ENCODE measurements at places on chromosomes 7 and 10.

GRCh38 chr7:11078247-11078834, 104.7 kb downstream of the PHF14 start:
- DNase-seq = no peak

DNA sequence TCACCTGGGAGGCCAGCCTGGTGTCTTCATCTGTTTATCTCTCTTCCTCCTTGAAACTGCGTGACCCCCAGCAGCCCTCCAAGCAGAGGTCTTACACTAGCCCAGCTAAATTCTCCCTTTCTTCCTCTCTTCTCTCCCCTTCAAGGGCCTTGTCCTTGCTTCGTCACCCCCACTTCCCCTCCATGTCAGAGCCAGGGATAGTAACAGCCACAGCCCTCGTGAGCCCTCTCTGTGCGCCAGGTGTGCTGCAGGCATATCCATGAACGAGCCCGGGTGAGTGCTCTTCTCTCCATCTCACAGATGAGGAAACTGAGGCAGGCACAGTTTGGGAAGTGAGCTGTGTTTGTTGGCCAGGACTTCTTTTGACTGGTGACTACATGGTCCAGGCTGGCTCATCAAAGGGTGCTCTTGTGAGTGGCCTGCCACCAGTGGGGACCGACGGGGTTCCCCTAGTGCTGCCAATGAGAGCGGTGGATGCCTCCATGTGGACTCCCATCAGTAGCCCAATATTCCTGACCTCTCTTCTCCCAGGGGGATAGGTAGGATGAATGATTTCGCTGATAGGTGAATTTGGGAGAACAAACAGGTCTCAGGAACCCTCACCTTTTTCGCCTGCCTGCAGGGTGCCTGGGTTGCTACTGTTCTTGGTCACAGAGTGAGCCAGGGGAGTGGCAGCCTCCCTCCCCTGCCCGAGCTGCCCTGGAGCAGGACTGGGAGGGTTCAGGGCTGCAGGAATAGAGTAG, 38.1 kb downstream of the ADRA2A start:
- DNase-seq = no peak

- no peak for DNase-seq
Observed at GRCh38 chr10:129973674-129974059, 9.6 kb upstream of the EBF3 start.

GRCh38 chr10:49157229-49157628, 23.4 kb upstream of the FAM170B start:
- no peak for DNase-seq

DNA sequence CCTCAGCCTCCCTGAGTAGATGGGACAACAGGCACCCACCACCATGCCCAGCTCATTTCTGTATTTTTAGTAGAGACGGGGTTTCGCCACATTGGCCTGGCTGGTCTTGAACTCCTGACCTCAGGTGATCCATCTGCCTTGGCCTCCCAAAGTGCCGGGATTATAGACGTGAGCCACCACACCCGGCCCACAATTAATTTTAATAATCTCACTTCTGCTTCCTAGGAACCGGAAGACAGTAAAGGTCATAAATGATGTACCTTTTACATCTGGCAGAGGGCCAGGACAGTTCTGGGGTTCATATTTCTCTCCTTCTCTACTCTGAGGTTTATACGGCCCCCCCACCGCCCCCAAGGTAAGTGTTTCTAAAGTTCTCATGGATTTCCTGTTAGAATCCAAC, 31.2 kb upstream of the AOAH start:
- no peak for DNase-seq

GRCh38 chr7:70654146-70654545, 477.8 kb upstream of the GALNT17 start:
- no peak for DNase-seq

GRCh38 chr10:112330607-112331160, 43.2 kb upstream of the ACSL5 start:
- DNase-seq = no peak

- no peak for DNase-seq
Observed at GRCh38 chr10:43790147-43790546, 141.5 kb upstream of the ZNF32 start.

GRCh38 chr10:113431398-113432160, 121.3 kb upstream of the HABP2 start:
- no peak for DNase-seq

DNA sequence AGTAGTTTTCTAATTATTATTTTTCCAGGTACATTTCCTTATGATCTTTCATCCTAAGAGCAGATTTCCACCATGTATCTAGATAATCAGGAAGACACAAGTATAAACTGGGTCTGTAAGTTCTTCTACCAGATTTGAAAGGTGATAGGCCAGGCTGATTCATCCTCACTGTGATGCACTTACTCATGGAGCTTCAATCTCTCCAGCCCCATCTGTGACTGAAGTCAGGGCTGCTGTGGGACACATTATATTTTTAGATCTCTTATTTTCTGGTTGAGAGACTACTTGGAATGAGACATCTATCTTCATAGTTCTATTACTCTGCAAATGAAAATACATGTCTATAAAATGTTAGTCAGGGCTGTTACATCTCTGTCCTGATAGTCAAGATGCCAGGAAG, 85.5 kb upstream of the SLC25A13 start:
- DNase-seq = peak; percentile 61

- peak; percentile 20 for DNase-seq
Observed at GRCh38 chr10:95480901-95481491, 80.2 kb downstream of the SORBS1 start.

- DNase-seq = no peak
Observed at GRCh38 chr10:123297175-123297574, 143.0 kb downstream of the BUB3 start.

- no peak for DNase-seq
Observed at GRCh38 chr10:118704711-118705110, 50.1 kb downstream of the CACUL1 start.

DNA sequence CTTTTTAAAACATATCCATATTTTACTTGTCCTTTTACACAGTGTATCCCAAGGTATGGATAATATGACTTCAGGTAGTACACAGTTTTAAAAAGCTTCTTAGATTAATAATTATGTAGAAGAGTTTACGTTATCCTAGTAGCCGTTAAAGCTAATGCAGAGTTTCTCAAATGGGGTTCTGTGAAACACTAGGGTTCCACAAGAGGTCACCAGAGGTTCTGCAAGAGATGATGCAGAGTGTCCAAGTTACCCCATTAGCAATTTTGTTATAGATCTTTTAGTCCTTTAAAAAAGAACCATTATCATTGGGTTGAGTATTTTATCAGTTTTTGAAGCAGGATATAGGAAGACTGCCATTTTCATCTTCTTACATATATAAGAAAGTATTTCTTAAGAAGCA, 298.9 kb upstream of the HPS1 start:
- DNase-seq = no peak

DNA sequence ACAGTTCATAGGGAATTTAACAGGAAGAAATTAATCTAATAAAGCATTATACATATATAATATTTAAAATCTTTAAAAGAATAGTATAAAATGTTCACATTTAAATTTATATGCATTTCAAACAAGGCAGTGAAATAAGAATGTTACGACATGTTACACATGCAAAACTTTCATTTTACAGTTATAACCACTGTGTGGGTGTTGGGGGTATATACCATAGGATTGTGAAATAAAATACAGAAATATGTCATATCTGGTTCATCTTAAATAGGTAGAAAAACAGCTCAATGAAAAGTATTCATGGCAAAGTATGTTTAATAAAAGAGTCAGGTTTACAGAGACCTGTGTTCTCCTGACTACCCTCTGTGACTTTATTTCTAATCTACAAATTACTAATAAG, 45.6 kb downstream of the CHCHD3 start:
- no peak for DNase-seq

GRCh38 chr7:64557601-64558322, 5.1 kb downstream of the ZNF680 start:
- no peak for DNase-seq

GRCh38 chr7:131087756-131088658, 239.7 kb upstream of the MKLN1 start:
- peak; percentile 23 for DNase-seq

- no peak for DNase-seq
Observed at GRCh38 chr7:132290021-132290420, 286.2 kb downstream of the PLXNA4 start.

- peak; percentile 45 for DNase-seq
Observed at GRCh38 chr10:11522821-11523245, 88.6 kb downstream of the USP6NL start.

- DNase-seq = no peak
Observed at GRCh38 chr10:37957841-37958240, 18.6 kb downstream of the ZNF25 start.

DNA sequence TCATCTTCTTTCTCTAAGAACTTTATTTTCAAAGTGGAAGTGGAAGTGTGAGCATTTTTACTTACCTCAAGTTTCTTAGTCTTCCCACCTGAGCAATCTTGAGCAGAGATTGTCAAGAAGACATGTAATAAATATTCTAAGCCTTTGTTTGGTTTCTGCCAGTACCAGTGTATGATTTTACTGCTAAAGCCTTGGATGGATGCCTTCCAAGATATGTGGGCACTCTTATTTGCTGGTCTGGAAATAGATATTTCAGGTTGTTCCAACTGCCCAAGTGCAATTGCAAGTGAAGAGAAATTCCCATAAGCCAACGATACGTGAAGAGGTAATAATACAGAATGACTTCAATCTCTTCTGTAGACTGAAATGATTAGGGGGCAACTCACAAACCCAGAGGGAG, 18.2 kb upstream of the TARP start:
- no peak for DNase-seq

DNA sequence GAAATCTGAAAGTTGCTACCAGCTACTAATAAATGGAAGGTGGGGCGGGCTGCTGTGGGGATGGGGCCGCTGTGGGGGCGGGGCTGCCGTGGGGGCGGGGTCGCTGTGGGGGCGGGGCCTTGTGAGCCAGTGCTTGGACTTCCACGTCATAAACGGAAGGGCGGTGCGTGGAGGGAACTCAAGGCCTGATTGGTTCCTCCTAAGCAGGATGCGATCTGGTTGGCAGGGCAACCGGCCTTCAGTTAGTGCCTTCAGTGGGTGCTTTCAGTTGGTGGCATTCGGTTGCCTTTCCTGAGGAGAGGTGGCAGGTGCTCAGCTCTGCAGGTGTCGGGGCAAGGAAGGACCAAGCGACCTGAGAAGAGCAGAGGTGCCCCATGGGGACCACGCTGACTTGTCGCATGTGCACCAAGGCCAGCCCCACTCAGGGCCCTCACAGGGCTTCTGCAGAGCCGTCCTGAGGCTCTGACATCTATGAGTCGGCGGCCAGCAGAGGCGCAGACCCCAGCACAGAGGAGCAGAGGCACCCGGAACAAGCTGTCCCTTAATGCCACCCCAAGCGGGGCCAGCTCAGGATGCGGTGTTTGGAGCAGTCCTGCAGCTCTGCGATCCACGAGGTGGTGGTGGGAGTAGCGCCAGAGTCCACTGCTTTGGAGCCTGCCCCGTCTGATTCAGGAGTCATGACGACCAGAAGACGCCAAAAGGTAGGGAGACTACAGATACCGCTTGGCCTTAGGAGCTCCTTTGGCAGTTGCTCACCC, 54.4 kb upstream of the PDSS1 start:
- no peak for DNase-seq

GRCh38 chr7:1950452-1951158, 280.5 kb downstream of the ELFN1 start:
- DNase-seq = no peak

- peak; percentile 58 for DNase-seq
Observed at GRCh38 chr10:15879058-15879457, 18.8 kb upstream of the MINDY3 start.

DNA sequence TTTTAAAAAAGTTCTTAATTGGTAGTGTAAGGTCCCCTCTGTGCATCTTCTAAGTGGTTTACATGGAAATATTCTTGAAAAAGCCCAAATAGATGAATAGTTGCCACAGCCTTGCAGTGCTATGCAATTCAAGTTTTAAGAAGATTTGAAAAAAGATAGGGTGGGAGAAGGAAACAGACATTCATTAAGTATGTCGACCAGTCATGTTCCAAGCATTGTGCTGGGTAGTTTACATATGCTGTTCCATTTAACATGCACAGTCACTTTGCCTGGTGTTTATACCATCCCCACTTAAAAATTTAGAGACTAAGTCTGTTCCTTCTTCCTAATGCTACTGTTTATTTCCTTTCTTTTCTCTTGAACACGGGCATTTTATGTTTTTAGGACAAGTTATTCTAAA, 28.1 kb upstream of the NAMPT start:
- no peak for DNase-seq

GRCh38 chr7:157543791-157544190, 207.0 kb downstream of the DNAJB6 start:
- no peak for DNase-seq

DNA sequence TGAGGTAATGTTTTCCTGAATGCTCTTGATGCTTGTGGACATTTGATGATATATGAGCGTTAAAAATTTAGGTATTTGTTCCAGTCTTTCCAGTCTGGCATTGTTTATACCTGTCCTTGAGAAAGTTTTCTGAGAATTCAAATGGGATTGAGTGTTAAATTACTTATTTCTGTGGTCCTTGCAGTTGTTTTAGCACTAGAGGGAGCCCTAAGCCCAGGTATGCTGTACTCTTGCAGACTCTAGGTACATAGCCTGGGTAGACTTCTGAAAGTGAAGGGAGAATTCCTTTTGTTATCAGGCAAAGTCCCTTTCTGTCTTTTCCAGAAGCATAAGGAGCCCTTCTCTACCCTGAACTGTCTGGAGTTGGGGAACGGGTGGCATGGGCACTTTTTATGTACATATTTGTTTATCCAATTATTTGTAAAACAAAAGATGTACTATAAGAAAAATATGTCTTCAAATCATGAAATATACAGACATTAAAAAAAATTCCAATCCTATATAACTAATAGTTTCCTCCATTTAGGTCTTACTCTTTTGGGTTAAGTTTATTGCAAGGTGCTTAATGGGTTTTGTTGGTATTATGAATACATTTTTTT, 262.1 kb downstream of the ATRNL1 start:
- peak; percentile 71 for DNase-seq

GRCh38 chr10:67819768-67820204, 18.2 kb downstream of the DNAJC12 start:
- peak; percentile 58 for DNase-seq

- DNase-seq = no peak
Observed at GRCh38 chr7:55036950-55037736, 18.3 kb downstream of the EGFR start.

DNA sequence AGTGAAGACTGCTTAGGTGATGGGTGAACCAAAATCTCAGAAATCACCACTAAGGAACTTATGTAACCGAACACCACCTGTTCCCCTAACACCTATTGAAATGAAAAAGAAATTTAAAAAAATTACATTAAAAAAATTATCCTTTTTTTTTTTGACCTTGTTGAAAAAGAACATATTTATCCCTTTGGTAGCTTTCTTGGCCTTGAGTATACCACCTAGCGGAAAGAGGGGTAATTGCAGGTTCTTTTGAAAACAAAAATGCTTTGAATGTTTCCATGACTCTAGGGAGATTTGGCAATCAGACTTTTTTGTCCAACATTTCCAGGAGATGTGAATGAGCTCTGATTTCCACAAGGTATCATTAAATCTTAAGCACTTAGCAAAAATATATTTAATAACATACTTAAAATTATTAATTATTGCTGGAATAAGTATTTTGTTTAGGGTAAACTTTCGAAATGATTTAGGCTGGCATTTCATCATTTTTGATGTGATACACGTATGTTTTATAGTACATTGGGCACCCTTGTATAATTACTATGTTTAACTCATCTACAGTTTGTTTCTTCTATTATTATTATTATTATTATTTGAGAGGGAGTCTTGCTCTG, 47.0 kb upstream of the ELMO1 start:
- DNase-seq = peak; percentile 47
